ENCODE measurements at places on chromosomes 2 and 18.

DNA sequence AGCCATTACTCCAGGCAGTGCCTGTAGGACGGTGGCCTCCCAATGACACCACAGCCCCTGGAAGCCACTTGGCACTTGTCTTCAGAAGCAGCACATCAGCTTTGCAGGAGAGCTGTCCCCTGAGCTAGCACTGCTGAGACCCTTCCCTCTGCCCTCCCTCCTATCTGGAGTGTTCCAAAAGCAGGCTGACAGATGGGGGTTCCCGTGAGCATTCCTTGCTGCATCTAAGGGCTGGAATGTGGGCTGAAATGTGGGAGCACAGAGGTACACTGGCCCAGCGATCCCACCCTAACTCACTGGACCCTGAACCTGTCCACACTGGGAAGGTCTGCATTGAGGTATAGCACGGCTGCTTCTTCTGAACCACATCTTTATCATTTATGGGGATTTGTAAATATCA lies 230.1 kb downstream of the ANAPC1 start:
- no peak for DNase-seq

DNA sequence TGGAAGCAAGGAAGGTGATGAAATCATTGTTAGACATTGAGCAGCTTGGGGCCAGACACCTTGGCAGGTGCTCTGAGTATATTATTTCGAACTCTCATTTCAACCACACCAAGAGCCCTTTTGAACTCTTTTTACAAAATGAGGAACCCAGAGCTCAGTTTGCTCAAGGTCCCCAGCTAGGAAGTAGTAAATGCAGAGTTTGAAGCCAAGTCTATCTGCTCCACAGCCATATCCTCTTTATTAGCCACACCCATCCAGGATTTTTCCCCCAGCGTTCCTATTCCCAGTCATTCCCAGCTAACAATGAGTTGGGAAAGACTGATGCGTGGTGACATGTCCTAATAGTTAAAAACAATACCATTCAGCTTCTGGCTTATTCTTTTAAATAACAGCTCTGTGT lies 40.2 kb downstream of the SEMA4F start:
- DNase-seq = no peak

DNA sequence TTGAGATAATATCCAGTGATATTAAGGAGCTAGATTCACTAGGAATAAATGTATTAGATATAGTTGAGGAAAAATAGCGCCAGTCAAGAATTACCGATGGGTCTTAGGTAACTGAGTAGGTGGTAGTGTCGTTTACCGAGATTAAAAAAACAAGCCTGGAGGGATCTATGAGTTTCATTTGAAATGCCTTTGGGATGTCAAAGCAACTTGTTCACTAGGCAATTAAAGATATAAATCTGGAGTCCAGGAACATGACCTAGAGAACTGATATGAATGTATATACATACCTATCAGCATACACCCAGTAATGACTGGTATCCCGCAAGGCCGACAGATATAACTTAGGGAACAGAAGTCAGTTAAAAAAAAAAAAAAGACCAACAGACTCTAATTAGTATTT lies 29.2 kb upstream of the MAP4K3 start:
- DNase-seq = no peak

GRCh38 chr2:175323162-175323561 lies 141.7 kb upstream of the ATP5MC3 start:
- DNase-seq = no peak

GRCh38 chr2:173898178-173898668 lies 67.0 kb downstream of the SP3 start:
- DNase-seq = no peak

DNA sequence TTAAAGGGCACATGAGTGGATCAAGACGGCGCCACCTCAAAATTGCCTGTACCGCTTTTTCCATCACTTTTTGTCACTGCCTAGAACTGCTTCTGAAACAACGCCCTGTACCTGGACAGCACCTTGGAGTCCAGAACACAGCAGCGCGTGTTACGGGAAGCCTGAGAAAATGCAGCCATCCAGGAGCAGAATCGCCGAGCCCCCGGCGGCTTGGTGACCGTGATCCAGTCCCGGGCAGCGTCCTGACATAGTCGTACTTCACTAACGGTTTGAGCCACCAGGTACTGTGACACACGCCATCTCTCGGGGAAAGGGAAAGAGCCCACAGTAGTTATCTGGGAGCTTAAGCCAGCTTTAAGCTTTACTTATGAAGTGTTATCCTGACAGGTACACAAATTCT lies 168.9 kb upstream of the SALL3 start:
- DNase-seq = no peak

- peak; percentile 36 for DNase-seq
These were observed 159.2 kb downstream of the FAM210A start for GRCh38 chr18:13566941-13567746.

DNA sequence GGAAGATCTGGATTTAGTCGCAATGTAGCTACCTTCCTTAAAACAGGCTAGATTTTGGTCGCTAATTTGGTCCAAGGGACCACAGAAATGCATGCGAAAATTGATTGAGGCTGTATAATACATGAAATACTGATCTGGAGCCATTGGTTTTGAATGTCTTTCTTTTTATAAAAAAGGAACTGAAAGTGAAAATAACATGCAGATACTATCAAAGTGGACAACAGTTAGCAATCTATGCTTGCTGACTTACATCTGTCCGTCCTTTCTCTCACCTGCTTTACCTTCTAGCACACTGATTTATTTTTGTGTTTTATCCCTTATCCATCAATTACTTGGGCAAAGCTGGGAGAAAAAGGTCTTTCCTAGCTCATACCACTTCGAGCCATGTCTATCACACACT lies 1459.8 kb upstream of the ACVR2A start:
- DNase-seq = no peak

GRCh38 chr2:106053116-106053515 lies 141.0 kb downstream of the UXS1 start:
- no peak for DNase-seq

DNA sequence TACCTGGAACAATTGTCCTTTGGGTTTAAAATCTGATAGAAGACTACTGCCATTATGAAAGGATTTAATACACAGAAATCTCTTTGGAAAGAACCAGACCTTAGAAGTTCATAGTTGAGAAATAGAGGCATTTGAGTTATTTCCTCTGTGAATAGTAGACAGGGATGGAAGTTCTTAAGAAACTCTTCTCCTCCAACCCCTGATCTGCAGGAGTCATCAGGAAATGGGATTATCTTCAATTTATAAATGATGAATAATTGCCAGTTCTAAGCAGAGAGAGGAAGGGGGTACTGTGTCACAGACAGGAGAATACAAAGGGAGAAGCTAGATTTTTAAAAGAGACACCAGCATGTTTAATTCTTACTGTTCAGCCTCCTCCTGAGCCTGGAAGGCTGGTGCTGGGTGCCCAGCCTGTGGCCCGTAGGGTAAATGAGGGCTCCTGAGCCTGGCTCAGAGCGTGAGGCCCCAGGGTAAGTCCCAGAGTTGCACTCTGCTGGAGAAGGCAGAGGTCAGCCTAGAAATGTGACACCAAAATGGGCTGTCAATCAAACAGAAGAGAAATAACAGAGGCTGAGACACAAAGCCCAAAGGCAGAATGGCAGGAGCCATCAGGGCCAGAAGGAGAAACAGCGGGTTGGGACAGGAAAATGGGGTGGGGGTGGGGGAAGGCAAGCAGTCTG lies 58.2 kb upstream of the PKDCC start:
- no peak for DNase-seq

GRCh38 chr18:74248595-74248994 lies 43.2 kb downstream of the CYB5A start:
- no peak for DNase-seq

DNA sequence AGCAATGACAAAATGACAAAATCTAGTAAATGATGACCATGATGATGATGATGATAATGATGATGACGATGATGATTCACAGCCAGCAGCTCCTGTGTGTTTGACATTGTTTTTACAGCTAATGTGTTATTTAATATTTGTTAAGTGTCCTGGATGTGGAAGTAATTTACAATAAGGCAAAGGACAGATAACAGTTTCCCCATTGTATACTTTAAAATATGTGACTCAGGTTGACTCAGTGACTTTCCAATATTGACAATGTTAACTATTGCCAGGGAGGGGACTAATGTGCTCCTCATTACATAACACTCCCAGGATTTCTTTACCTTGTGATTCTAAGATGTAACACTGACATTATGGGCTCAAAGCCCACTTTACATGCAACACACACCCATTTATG lies 602.2 kb downstream of the FBXO15 start:
- no peak for DNase-seq

- no peak for DNase-seq
These were observed 662.4 kb downstream of the GALR1 start for GRCh38 chr18:77911971-77912605.

DNA sequence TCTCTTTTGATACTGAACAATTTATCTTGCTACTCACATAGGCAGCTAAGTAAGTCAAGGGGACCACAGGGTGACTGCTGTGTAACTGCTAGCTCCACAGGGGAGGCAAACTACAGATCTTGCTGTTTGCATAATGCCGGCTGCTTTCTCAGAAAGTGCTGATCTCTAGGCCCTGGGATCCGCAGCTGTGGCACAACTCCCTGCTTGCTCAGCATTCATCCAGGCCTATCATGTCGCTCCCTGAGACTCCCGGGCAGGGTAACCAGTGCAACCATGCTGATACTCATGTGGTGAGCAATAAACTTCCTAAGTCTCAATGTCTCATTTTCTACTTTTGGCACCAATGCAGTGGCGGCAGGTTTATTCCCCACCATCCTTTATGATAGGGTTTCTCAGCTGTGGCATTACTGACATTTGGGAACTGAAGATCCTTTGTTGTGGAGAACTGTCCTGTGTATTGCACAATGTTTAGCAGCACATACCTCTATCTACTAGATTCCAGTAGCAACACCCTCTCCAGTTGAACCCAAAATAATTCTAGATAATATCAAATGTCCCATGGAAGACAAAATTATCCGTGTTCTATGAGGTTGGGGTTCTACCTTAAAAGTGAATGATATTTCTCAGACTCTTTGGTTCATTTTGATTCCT lies 1101.3 kb downstream of the LRP1B start:
- no peak for DNase-seq
